ENCODE measurements at places on chromosomes 4 and X. TPM values are rescaled to one million over a fixed set of nuclear protein-coding genes. Genes with fewer than 3 reads are reported as not detected.

DNA sequence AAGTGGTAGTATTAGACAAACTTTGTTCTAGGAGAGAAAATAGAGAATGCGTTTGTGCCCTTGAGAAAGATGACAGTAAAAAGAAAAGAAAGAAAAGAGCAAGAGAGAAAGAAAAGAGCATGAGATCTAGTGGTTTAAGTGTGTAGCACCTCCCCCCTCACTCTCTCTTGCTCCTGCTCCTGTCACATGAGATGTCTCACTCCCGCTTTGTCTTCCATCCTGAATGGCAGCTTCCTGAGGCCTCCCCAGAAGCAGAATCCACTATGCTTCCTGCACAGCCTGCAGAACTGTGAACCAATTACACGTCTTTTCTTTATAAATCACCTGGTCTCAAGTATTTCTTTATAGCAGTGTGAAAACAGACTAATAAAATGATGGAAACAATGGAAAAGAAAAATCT, 499.6 kb downstream of the ACTRT1 start:
- DNase-seq = no peak

DNA sequence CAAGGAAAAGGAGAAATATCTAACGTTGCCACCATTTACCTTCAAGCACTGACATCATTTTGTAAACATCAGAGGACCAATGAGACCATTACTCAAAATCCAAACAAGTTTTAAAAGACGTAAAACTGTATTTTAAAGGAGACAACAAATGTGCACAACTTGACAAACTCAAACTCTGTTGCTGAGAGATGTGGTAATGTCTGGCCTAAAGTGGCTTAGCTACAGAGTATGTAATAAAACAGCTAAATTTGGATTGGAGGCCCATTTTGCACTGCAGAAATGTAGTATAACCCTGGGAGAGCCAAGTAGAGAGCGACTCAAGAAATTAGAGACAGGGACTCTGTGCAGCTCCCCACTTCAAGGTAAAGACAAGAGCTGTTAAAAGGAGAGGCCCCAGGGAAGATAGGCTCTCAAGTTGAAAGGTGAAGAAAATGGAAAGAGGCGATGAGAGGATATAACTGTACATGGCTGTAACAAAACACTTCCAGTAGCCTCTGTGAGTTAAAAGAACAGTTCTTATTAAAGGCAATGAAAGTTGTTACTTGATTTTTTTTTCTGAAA, 20.3 kb downstream of the UNC5C start:
- DNase-seq = no peak

GRCh38 chr4:26126143-26126718, 194.6 kb upstream of the RBPJ start:
- DNase-seq = no peak

GRCh38 chr4:153022241-153022715, 86.2 kb downstream of the FHDC1 start:
- no peak for DNase-seq

GRCh38 chrX:70171624-70172023, 5.7 kb upstream of the DGAT2L6 start:
- no peak for DNase-seq

DNA sequence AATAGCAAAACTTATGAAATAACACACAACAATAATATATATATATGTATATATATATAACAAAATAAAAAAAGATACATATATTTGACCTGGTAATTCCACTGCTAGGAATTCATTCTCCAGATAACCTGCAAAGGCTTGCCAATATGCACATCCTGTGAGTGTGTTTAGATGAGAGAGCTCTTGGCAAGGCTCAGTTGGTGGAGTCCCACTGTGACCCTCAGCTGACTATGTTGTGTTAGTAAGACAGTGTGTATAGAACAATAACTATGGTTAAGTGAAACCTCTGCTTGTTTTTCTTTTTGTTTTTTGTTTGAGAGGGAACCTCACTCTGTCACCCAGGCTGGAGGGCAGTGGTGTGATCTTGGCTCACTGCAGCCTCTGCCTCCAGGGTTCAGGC, 39.5 kb upstream of the RBMX start:
- no peak for DNase-seq

GRCh38 chr4:687048-687970, 1.6 kb downstream of the SLC49A3 start:
- no peak for DNase-seq

DNA sequence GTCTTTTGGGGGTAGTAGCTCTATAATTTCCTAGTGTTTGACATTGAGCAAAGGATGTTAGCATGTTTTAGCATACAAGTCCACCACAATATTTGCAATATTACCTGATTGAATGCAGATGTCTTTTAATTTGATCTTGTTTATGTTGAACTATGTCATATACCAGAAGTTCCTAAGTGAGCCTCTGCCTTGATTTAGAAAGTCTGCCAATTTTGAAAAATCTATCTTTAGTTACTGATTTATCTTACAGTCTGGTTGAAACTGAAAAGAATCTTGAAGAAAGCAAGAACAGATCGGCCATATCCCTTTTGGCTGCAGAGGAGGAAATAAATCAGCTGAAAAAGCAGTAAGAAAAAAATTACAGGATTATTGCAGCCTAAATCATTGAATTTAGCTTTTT, 18.5 kb downstream of the SPATA18 start:
- no peak for DNase-seq

DNA sequence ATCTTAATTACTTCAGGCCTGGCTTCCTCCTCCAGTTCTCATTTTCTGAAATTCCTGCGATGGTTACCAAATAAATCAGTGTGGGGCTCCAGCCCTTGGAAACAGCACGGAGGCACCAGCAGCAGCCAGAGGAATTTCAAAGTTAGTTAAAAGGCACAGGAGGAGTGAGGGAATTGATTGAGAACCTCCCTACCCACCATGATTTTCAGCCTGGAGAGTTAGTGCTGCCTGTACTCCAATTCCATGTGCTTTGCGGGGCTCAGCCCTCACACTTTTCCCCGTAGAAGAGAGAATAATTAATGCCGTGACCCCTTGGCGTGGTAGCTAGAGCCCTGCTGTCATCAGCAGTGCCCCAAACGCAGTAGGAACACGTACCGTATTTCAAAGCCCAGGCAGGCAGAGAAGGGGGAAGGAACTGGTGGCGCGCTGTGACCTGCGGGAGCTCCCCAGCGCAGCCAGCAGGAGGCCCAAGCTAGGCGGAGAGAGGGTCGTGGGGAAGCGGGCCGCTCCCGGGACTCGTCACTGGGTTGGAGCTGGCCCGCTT, 84.0 kb upstream of the IGFBP7 start:
- no peak for DNase-seq

GRCh38 chr4:41538887-41539498, 1.0 kb downstream of the LIMCH1 start:
- no peak for DNase-seq

DNA sequence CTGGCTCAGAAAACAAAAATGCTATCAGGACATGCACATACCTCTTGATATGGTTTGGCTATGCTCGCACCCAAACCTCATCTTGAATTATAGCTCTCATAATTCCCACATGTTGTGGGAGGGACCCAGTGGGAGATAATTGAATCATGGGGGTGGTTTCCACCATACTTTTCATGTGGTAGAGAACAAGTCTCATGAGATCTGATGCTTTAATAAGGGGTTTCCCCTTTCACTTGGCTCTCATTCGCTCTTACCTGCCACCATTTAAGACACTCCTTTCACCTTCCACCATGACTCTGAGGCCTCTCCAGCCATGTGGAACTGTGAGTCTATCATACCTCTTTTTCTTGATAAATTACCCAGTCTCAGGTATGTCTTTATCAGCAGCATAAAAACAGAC, 958.6 kb downstream of the TRAM1L1 start:
- DNase-seq = no peak

The HSPA4L gene
- polyA plus RNA-seq = 4.9 TPM

The CLDN22 gene
- polyA plus RNA-seq = not detected

The TLR10 gene
- polyA plus RNA-seq = not detected

The HAND2 gene
- polyA plus RNA-seq = 2.2 TPM

The SULT1E1 gene
- polyA plus RNA-seq = not detected

The MAGEB18 gene
- polyA plus RNA-seq = not detected

The DGAT2L6 gene
- polyA plus RNA-seq = not detected

The UGT8 gene
- not detected for polyA plus RNA-seq
